ENCODE measurements at places on chromosomes 5 and 9.

GRCh38 chr9:95459178-95459577, 57.6 kb downstream of the PTCH1 start:
- no peak for DNase-seq

- DNase-seq: no peak
Measured at GRCh38 chr9:127022913-127023660, 99.3 kb downstream of the ANGPTL2 start.

DNA sequence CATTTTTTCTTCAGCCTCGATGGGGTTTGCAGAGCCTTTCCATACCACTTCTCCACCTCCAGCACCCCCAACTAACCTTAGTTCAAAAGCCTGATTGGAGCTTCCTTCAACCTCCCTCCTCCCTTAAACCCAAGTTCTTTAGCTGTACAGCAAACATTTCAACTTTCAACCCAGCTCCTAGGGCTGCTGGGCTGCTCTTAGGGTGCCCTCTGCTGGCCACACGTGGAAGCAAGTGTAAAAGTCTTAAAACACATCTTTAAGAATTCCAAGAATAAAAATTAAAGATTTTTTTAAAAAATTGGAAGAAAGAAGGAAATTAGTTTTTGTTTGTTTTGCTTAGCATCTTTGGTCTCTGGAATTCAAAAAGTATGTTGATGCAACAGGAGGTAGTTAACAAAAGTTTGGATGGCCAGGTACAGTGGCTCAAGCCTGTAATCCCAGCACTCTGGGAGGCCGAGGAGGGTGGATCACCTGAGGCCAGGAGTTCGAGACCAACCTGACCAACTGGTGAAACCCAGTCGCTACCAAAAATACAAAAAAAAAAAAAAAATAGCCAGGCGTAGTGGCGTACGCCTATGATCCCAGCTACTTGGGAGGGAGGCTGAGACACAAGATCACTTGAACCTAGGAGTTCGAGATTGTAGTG, 15.5 kb upstream of the HSD17B3 start:
- peak; percentile 64 for DNase-seq

DNA sequence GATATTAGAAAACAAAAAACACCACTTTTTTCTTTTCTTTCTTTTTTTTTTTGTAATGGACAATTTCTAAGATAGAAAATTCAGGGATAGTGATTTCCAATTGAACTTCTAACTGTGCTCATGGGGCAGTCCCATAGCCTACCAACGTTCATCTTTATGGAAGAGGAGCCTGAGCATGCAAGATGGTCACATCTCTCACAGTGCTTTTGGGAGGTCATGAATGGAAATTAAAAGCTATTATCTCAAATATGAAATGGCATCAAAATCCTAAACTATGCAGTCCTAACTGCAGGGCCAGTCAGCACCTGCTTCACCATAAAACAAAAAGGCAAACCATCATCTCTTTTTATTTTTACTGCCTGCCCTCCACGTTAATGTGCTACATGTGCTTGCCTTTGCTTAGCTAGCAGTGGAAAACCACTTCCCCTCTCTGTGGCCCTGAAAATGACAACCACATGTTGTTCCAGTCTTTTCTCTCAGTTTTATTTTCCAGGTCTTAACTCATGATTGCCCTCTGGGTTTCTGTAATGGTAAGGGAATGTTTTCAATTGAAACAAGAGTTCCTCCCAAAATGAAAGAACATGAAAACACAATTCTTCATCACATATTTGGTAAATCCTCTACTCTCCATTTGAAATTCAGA, 16.7 kb downstream of the IFNB1 start:
- DNase-seq: no peak

DNA sequence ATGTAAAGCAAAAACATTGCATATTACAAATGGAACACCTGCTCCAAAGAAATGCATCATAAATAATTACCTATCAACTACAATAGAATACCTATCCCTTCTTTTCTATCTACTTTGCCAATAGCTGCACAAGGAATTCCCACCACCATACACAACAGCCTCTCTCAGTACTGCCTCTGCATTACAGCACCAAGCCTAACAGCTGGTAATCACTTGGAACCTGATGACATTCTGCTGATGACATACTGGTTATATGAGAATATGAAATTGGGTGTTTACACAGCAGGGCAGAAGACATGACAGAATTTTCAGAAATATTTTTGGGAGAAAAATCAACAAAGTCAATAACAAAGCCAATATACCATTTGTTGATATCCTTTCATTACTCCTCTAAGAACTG, 43.2 kb downstream of the PSMB7 start:
- no peak for DNase-seq

DNA sequence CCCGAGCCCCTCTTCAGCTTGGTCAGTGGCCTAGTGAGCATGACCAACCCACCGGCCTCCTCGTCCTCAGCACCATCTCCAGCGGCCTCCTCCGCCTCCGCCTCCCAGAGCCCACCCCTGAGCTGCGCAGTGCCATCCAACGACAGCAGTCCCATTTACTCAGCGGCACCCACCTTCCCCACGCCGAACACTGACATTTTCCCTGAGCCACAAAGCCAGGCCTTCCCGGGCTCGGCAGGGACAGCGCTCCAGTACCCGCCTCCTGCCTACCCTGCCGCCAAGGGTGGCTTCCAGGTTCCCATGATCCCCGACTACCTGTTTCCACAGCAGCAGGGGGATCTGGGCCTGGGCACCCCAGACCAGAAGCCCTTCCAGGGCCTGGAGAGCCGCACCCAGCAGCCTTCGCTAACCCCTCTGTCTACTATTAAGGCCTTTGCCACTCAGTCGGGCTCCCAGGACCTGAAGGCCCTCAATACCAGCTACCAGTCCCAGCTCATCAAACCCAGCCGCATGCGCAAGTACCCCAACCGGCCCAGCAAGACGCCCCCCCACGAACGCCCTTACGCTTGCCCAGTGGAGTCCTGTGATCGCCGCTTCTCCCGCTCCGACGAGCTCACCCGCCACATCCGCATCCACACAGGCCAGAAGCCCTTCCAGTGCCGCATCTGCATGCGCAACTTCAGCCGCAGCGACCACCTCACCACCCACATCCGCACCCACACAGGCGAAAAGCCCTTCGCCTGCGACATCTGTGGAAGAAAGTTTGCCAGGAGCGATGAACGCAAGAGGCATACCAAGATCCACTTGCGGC, 1.8 kb downstream of the EGR1 start:
- DNase-seq: no peak

DNA sequence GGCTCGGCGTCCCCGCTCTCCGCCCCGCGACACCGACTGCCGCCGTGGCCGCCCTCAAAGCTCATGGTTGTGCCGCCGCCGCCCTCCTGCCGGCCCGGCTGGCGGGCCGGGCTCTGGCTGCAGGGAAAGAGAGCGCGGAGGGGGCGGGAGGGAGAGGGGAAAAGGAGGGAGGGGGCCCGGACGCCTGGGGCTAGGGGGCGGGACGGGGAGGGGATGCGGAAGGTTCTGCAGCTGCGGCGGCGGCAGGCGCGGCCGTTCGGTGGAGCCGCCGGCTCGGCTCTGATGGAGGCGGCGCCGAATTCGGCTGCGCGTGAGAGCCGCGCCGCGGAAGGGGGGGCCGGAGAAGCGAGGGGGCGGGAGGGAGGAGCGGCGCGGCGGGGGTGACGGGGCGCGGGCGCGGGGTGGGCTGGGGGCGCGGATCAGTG, at the start of gene MARCHF11:
MARCHF11 (minus strand) TSS at position 281 of the 425 bp plus-strand sequence; CDS start at position 65, 216 bp downstream.
- no peak for DNase-seq

DNA sequence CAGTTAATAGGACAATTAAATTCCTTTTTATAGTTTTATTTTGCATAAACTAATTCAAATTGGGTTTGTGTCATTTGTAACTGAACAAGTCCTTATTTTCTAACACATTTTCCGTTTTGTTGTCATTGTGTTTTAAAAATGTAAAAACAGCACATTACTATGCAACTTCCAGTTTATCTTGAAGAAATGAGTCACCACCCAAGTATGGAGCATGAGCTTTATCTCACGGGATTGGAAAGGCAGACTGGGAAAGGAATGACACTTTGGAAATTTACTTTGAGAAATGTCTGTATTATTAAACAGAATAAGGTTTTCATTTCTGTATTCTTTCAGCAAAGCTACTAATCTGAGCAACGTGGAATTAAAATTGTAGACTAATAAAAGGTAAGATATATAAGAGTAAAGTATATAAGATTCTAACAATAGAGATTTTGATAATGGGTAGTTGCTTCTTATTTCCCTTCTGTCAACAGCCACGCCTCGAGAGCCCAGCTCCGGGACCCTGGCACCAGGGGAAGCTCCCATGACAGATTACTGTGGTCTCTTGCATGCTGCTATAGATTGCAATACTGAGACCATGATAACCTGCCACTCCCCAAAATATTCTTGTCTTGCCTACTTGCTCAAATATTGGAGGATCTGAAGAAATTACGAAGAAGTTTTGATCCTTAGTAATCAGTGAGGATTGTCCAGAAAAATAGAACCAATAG, 433.1 kb downstream of the CHSY3 start:
- no peak for DNase-seq

DNA sequence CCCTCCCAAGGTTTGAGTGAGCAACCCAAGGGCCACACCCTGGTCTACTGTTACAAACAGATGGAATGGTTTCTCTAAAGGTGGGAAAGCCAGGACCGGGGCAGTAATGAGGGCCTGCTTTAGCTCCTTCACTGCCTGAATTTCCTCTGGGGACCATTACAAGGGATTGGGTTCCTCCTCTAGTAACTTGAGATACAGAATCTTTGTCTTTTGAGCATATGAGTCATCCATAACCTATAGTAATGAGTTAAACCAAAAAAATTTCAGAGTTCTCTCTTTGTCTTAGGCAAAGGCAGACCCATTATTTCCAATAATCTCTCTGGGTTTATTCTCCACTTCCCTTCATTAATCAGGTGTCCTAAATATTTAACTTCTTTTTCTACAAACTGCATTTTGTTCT, 618.8 kb downstream of the HINT1 start:
- no peak for DNase-seq

DNA sequence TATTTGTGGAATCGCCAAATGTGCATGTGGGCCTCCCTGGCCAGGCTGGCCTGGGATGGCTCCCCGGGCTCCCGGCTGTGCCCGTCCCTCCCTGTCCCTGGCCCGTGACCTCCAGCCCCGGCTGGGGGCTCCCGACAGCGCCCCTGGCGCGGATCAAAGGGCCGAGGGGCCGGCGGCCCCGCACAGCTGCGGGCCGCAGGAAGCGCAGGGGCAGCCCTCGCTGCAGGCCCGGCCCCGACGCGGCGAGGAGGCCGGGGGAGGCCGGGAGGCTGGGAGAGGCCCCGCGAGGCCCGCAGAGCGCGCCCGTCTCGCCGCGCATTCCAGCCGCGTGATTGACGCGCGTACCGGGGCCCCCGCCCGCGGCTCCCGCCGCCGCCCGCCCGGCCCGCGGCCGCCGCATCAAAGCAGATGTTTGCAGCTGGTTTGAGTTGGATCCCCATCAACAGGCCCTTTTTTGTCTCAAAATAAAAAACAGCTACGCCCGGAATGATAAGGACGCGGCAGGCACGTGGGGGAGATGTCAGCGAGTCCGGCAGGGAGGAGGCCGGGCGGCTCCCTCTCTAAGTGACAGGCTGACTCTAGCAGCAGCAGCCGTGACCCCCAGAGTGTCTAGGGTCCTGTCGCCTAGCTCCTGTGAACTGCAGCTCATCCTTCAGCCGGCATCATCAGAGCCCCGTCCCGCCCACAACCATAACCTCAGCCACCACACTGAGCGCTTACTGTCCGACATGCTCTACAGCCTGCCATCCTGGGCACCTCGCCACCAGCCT, 69.4 kb downstream of the LMX1B start:
- DNase-seq: peak; percentile 51

DNA sequence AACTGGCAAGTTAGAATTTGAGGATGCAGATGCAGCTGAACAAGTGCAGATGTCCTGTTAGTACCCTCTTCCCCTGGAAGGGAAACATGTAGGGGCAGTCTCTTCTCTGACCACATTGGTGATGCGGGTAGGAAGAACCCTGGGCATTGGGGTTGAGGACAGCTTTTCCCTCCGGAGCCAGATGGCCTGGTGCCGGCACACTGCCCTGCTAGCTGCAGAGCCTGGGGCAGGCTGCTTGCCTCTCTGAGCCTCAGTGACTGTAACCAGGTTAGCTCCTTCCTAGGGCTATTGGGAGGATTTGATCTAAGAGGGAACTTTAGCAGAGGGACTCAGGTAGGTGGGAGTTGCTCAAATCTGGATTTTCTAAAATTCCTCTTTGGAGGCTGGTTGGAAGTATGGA, 148.4 kb downstream of the HSPA4 start:
- no peak for DNase-seq

DNA sequence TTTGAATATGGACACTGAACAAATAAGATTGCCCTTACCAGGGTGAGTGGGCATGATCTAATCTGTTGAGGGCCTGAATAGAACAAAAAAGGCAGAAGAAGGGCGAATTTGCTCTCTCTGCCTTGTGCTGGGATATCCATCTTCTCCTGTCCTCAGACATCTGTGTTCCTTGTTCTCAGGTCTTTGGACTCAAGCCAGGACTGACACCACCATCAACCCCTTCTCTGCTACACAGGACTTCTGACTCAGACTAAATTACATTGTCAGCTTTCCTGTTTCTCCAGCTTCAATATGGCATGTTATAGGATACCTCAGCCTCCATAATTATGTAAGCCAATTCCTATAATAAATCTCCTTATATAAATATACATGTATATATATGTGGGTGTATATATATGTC, 40.8 kb upstream of the SLCO6A1 start:
- no peak for DNase-seq
